Gastroesophageal sphincter (tissue), 4 donors: ENCODE measurements at places on chromosomes 11 and 22. TPM values are rescaled to one million over a fixed set of nuclear protein-coding genes. Genes with fewer than 3 reads are reported as not detected.
A peak's percentile ranks its signal among the peaks of the same experiment; 100 is the strongest.

GRCh38 chr11:59189986-59190385 is 18.1 kb downstream of the DTX4 start:
- no peak for ATAC-seq
- H3K36me3 ChIP-seq, result no peaks in the 10 kb centered on the region
- H3K4me3 ChIP-seq, result no peak overlapping the region
- H3K4me1 ChIP-seq, result no peaks in the 10 kb centered on the region
- no peak overlapping the region for H3K27ac ChIP-seq

GRCh38 chr11:1444321-1444720 is 42.3 kb downstream of the MOB2 start:
- no peaks in the 10 kb centered on the region for H3K36me3 ChIP-seq
- H3K27me3 ChIP-seq, result peaks cover 87% of the 10 kb centered on the region
- H3K4me1 ChIP-seq, result no peaks in the 10 kb centered on the region
- no peak overlapping the region for H3K27ac ChIP-seq
- H3K4me3 ChIP-seq, result no peak overlapping the region
- ATAC-seq, result no peak

DNA sequence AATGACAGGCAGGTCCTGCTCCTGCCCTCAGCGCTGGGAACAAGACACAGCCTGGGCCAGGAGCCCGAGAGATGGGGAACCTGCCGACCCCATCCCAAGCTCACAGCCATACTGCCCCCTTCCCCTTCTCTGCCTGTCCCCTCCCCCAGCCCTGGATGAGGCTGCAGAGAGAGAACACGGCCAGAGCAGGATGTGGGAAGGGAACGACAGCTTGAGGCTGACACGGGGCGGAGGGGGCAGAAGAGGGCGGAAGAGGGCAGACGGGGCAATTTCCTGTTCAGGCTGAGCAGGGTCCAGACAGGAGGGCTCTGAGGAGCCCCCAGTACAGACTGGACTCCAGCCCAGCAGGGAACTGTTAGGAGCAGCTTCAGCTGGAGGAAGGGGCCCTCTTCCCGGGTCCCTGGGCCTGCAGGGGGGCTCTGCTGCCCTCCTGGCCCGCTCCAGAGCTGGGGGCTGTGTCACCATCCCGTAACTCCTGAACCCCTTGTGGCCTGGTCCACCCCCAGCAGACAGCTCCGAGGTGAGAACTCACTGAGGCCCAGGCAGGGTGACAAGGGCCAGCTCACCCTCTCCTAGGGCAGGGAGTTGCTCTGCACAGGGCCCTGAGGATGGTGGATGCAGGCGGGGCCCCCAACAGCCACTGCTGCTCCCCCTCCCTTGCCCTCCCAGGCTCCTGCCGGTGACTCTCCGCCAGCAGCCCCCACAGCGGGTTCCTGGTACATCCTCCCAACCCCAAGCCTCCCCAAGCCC is 5.7 kb downstream of the CTSD start:
- no peaks in the 10 kb centered on the region for H3K27me3 ChIP-seq
- H3K36me3 ChIP-seq, result peaks cover 87% of the 10 kb centered on the region

Gene GLYAT
- total RNA-seq, result 1.1 TPM

GRCh38 chr11:73538381-73538872 is 59.5 kb downstream of the FAM168A start:
- no peaks in the 10 kb centered on the region for H3K36me3 ChIP-seq
- H3K4me1 ChIP-seq, result no peaks in the 10 kb centered on the region
- H3K27me3 ChIP-seq, result no peaks in the 10 kb centered on the region

DNA sequence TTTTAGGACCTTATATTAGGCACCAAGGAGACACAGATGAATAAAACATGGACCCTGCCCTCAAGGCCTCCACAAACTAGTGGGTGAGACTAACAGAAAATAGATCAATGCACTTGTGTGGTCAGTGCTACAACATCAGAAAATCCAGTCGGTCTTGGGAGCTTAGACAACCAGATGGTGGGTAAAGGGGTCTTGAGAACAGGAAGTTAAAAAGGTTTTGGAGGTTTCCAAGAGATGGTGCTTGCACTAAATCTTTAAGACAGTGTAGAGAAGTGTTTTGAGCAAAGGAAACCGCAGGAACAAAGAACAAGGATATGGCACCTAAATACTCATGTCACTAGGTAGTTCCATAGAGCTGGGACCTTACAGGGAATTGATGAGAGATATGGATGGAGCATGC is 56.2 kb downstream of the GALNT18 start:
- H3K27me3 ChIP-seq, result no peaks in the 10 kb centered on the region
- ATAC-seq, result no peak

DNA sequence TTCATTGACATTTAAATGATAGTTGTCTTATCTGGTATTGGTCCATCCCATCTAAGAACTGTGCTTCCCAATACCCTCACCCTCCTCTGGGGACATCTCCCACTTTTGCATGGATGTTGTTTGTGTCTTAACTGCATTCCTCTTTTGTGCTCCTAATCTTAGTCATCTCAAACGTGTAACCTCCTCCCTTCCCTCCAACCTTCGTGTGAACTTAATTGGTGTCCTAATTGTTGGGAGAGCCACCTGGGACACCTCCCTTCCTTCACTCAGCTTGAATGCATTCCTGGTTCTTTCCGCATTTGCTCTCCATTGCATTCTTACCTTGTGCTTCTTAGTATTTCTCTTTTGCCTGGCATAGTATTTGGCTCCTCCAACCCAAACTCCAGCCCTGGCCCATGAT is 9.8 kb upstream of the ELMOD1 start:
- H3K4me1 ChIP-seq, result no peaks in the 10 kb centered on the region
- peaks cover 2% of the 10 kb centered on the region for H3K27me3 ChIP-seq
- H3K27ac ChIP-seq, result no peak overlapping the region

Gene C1QTNF6
- total RNA-seq, result 1.6 TPM

GRCh38 chr11:45216901-45217300 is 69.2 kb downstream of the SYT13 start:
- ATAC-seq, result no peak
- H3K27me3 ChIP-seq, result no peaks in the 10 kb centered on the region
- H3K4me1 ChIP-seq, result no peaks in the 10 kb centered on the region
- no peak overlapping the region for H3K4me3 ChIP-seq

Gene NAALADL1
- total RNA-seq, result 21.8 TPM

DNA sequence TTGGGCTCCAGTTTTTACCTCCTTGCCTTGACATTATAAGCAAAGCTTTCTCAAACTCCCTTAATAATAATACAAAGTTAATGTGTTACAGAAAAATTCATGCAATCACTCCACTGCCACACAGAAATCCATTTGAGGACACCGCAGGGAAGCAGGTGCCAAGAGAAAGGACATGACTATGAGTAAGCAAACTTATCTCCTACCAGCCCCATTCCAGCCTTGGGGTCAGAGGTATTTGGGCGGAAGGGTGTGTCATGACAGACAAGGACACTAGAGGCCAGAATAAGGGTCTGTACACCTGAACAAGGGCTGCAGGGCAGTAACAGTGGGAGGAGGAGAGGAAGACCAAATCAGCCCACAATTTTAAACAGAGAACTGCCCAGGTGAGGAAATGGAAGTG is 5.9 kb downstream of the GNG3 start:
- H3K27ac ChIP-seq, result no peak overlapping the region
- peaks cover 15% of the 10 kb centered on the region for H3K4me1 ChIP-seq
- peaks cover 82% of the 10 kb centered on the region for H3K36me3 ChIP-seq
- no peaks in the 10 kb centered on the region for H3K27me3 ChIP-seq
- H3K4me3 ChIP-seq, result no peak overlapping the region

Gene GLB1L2
- 7.6 TPM for total RNA-seq

Gene SYCE3
- total RNA-seq, result not detected

GRCh38 chr11:46743693-46744339 is 24.8 kb downstream of the F2 start:
- H3K4me1 ChIP-seq, result no peaks in the 10 kb centered on the region
- H3K27ac ChIP-seq, result no peak overlapping the region
- no peak overlapping the region for H3K4me3 ChIP-seq

Gene NOX4
- total RNA-seq, result 5.8 TPM

Gene CCDC89
- 1.7 TPM for total RNA-seq

DNA sequence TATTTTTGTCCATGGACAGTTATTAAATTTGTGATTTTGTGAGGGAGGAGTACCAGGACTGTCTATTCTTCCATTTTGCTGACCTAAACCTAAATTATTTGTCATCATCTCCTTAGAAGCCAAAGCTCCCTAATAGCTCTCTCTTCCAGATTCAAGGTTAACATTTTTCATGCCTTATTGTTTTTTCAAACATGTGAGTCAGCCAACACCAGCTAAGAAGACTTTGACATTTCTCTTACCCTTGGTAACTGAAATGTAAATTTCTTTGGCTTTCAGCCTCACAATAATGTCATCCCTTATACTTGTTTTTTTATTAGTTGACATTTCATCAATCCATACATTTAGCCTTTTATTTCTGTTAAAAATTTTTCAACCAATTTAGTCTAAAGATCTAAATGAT is 19.2 kb downstream of the OR52E1 start:
- H3K4me1 ChIP-seq, result no peaks in the 10 kb centered on the region
- peaks cover 3% of the 10 kb centered on the region for H3K27me3 ChIP-seq
- H3K36me3 ChIP-seq, result no peaks in the 10 kb centered on the region
- H3K27ac ChIP-seq, result no peak overlapping the region
- H3K4me3 ChIP-seq, result no peak overlapping the region

Gene APOBEC3A
- 4.4 TPM for total RNA-seq

DNA sequence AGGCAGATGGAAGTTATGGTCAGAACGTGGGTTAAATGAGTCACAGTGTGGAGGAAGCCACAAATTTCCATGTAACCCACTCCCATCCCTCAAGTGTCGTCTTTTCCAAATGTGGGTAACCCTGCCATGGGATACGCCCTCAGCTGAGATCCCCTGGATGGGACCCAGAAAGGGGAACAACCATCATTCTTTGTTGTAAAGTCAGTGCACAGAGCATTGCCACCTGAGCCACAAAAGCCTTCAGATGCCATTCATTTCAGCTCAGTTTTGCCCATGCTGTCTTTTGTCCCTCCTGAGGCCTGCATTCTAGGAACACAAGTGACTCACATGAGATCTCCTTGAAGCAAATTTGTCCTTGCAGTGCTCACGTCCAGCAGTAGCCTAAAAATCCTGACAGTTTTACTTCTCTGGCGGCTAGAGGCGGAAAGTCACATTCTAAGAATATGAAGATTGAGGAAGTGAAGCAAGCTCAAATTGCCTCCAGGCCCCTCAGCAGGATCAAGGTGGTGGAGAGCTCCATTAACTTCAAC is 30.6 kb downstream of the MMP13 start:
- no peaks in the 10 kb centered on the region for H3K36me3 ChIP-seq
- H3K27me3 ChIP-seq, result no peaks in the 10 kb centered on the region
- no peak overlapping the region for H3K27ac ChIP-seq
- ATAC-seq, result no peak
- no peaks in the 10 kb centered on the region for H3K4me1 ChIP-seq

- no peaks in the 10 kb centered on the region for H3K36me3 ChIP-seq
- no peaks in the 10 kb centered on the region for H3K27me3 ChIP-seq
- H3K27ac ChIP-seq, result no peak overlapping the region
- no peak for ATAC-seq
- H3K4me3 ChIP-seq, result no peak overlapping the region
- no peaks in the 10 kb centered on the region for H3K4me1 ChIP-seq
These were observed 403.2 kb downstream of the AASDHPPT start for GRCh38 chr11:106480581-106481190.

- peak; percentile 60 for ATAC-seq
- no peak overlapping the region for H3K27ac ChIP-seq
- H3K4me1 ChIP-seq, result no peaks in the 10 kb centered on the region
- no peaks in the 10 kb centered on the region for H3K36me3 ChIP-seq
These were observed 50.1 kb downstream of the ACER3 start for GRCh38 chr11:76910620-76911414.

DNA sequence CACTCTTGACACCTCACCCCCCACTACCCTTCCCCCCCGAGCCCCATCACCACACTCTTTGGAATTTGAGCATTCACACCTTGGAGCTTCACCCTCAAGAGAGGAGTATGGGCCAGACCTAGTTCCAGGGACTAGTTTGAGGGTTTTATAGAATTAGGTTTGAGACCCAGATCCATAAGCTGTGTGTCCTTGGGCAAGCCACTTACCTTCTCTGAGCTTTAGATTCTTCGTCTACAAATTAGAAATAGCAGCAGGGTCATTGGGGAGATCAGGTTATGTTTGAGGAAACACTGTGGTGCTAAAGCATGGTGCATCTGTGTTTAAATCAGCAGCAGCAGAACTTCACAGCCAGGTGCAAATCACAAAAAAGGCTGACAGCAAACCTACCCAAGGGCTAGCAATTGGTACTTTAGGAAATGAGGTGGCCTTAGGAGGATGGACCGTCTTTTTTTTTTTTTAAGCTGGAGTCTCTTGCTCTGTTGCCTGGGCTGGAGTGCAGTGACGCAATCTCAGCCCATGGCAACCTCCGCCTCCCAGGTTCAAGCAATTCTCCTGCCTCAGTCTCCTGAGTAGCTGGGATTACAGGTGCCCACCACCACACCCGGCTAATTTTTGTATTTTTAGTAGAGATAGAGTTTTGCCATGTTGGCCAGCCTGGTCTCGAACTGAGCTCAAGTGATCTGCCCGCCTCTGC is 114.8 kb downstream of the MICAL2 start:
- no peaks in the 10 kb centered on the region for H3K36me3 ChIP-seq
- ATAC-seq, result no peak
- no peaks in the 10 kb centered on the region for H3K27me3 ChIP-seq
- no peak overlapping the region for H3K4me3 ChIP-seq
- H3K4me1 ChIP-seq, result no peaks in the 10 kb centered on the region
- H3K27ac ChIP-seq, result peak overlapping the region; percentile 76

Gene OR52N4
- not detected for total RNA-seq

GRCh38 chr11:35746356-35747153 is 84.0 kb downstream of the TRIM44 start:
- ATAC-seq, result no peak
- H3K36me3 ChIP-seq, result peaks cover 11% of the 10 kb centered on the region
- H3K4me3 ChIP-seq, result no peak overlapping the region
- H3K27me3 ChIP-seq, result no peaks in the 10 kb centered on the region

- H3K36me3 ChIP-seq, result no peaks in the 10 kb centered on the region
- H3K4me1 ChIP-seq, result no peaks in the 10 kb centered on the region
These were observed 46.3 kb upstream of the PAMR1 start for GRCh38 chr11:35571696-35572095.

DNA sequence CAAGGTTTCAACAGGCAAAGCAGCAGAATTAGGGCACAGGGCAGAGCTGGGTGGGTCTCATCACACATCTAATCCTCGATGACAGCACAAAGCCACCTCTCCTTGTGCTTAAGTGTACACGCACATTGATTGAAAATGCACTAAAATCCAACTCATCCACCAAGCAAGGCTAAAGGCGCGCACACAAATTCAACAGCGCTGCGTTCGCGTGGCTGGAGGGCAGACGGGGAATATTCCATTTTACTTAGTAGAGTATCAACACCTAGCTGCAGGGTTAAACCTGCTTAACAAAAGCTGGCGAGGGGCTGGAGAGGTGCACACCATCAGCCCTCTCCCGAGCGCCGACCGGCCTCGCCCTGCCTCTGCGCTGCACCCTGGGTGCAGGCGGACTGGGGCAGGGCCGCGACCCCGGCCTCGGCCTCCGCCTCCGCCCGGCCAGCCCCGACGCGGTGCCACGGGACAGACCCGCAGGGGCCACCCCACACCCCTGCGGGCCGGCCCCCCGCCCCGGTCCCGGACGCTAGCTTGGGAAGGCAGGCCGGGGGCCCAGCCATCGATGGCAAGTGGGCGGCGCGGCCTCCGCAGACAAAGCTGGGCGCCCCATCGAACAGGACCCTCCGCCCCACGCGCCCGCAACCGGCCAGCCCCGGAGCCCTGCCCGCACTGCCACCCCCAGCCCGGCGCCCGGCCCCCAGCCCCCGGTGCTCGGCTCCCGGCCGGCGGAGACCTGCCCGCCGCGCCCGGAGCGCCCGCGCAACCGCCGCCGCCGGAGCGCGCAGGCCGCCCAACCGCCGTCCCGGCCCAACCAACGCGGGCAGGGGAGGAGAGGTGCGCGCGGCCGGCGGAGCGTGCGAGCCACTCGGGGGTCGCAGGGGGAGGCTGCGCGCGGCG is 929 bp downstream of the PRDM10 start:
- peak overlapping the region; percentile 98 for H3K27ac ChIP-seq
- peaks cover 37% of the 10 kb centered on the region for H3K4me1 ChIP-seq
- peak overlapping the region; percentile 94 for H3K4me3 ChIP-seq
- H3K36me3 ChIP-seq, result no peaks in the 10 kb centered on the region
